ENCODE measurements at places on chromosomes 13 and 19.

DNA sequence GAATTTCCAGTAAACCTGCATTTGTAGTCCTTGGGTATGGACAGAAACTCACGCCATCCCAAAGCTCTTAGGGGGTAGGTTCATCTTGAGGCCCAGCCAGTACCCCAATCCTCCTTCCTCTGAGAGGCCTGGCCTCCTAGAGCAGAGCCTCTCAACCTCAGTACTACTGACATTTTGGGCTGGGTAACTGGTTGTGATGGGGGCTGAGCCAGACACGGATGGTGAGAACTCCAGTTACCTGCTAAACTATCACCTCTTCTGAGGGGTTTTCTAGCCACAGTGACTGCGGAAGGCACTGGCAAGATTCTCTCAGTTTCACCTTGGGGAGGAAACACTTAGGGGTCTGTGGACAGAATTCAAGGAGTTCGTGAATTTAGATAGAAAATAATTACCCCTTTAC is 156.2 kb downstream of the CACNA1A start:
- no peak for DNase-seq

DNA sequence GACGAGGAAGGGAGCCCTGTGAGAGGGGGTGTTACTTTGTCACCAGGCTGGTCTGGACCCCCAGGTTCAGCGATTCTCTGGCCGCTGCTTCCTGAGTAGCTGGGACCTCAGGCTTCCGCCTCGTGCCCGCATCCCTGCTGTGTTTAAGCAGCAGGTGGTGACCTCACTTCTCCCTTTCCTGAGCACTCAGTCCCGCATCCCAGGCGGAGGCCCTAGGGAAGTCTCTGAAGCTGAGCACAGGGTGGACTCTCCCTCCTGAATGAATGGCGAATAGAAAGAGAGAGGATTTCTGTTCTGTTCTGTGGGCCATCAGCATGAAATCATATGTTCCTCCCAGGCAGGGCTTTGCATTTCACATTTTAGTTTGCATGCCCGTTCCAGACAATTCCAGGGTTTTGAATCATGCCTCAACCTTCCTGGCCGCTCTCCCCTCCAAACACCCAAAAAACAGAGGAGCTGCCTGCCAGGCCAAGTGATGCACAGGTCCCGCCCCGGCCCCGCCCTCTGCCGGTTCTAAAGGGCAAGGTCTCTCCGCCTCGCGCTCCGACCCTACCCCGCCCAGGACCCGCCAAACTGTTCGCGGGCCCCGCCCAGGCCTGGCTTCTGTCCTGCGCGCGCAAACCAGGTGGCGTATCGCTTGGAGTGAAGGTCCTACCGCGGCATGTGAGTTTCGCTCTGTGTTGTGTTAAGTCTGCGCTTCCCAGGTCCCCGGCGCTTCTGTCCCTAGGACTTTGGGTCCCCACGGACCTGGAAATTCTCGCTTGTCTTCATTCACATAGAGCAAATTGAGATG is 35.1 kb upstream of the ZNF808 start:
- DNase-seq, result no peak

- DNase-seq, result no peak
These were observed 193.7 kb downstream of the ZNF737 start for GRCh38 chr19:20371911-20372310.

GRCh38 chr13:104854007-104854406 is 1681.5 kb downstream of the EFNB2 start:
- no peak for DNase-seq

- DNase-seq, result no peak
These were observed 18.8 kb downstream of the ZSCAN5A start for GRCh38 chr19:56295531-56296455.

- DNase-seq, result no peak
These were observed 168.8 kb downstream of the KATNAL1 start for GRCh38 chr13:30138511-30138910.

GRCh38 chr19:38728752-38729541 is 15.3 kb downstream of the CAPN12 start:
- no peak for DNase-seq

- peak; percentile 3 for DNase-seq
These were observed 10.5 kb upstream of the NBEA start for GRCh38 chr13:34931572-34931971.

GRCh38 chr19:12913011-12913561 is 6.0 kb downstream of the SYCE2 start:
- DNase-seq, result peak; percentile 42

DNA sequence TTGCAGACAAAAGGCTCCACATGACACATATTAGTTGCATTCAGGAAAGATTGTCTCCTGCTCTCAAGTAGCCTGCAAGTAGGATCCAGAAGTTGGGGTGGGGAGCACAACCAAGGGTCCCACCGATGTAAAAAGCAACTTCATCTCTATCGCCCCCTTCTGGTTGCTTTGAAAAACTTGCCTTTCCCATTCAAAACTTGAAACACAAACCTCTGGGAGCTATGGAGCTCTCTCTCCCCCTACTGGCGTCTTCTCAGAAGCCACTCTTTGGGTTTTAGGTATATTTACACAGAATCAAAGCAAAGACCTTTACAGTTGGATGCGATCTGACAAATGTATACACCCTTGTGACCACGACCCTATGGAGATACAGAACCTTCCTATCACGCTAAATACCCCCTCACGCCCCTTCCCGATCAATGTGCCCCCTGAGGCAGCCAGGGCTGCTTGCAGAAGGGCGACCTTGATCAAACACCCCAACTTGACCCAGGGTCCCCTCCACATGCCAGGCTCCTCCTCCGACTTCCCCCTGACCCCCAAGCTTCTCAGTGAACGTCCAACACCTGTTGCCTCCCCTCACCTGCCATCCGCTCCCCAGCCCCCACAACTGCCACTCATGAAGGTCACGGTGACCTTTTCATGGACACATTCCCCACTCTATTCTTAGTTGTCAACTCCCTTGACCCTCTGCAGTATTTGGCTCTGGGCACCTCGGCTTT is 10.1 kb downstream of the NOSIP start:
- peak; percentile 84 for DNase-seq

DNA sequence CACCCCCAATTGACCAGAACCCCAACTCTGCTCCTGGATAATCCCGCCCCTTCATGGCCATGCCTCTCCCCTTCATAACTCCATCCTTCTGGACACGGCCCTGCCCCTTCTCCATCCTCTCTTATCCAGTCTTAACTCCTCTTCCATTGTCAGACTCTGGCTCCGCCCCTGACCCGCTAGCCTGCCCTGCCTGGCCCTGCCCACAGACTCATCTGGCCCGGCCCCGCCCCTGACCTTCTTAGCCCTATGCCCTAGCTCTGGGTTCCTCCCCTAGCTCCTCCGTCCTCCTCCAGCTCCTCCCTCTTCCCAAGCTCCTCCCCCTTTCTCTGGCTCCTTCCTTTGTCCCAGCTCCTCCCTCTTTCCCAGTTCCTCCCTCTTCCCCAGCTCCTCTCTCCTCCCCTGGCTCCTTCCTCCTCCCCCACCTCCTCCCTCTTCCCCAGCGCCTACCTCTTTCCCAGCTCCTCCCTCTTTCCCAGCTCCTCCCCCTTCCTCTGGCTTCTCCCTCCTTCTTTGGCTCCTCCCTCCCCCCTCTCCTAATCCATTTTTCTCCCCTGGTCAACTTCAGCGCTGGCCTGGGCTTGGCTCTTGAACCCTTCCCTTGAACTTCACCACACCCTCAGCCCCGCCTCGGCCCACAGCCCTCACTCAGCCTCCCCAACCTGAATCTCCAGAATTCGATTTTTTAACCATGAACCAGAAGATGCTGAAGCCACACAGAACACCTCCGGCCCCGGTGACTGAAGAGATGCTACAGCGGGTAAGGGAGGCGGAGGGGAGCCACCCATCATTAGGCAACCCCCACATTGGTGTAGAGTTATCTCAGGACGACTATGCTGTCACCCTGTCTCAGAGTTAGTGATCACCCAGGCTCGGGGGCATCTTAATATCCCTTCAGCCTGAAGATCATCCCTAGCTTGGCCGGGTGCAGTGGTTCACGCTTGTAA is 9.2 kb upstream of the ZNF358 start:
- DNase-seq, result peak; percentile 48

DNA sequence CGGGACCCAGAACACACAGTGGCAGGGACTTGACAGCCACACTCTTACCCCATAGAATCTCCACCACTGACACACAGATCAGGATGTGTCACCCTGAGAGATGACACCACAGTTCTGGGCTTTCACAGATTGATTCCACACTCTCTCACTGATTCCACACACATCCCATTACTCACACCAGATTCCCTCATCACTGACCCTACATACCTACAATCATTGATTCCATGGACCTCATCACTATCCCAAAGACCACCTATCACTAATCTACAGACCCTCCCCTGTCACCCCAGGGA is 57.6 kb upstream of the ZNF527 start:
- DNase-seq, result no peak

All from IMR-90 (cell line).